ENCODE measurements at places on chromosomes 5 and 9.

DNA sequence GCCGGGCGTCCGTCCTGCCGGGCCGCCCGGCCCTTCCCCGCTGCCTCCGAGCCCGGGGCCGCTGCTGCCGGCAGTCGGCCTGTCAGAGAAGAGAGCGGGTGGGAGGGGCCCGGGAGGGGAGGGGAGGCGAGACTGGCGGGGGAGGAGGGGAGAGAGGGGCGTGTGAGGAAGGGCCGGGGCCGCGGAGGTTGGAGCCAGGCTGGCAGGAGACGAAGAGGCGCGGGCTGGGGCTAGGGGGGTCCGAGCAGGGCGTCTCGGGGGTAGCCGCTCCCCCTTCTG is 570 bp downstream of the CREBRF start:
- DNase-seq = peak; percentile 90

- DNase-seq = no peak
Observed at GRCh38 chr5:51386916-51387883, 4.0 kb downstream of the ISL1 start.

DNA sequence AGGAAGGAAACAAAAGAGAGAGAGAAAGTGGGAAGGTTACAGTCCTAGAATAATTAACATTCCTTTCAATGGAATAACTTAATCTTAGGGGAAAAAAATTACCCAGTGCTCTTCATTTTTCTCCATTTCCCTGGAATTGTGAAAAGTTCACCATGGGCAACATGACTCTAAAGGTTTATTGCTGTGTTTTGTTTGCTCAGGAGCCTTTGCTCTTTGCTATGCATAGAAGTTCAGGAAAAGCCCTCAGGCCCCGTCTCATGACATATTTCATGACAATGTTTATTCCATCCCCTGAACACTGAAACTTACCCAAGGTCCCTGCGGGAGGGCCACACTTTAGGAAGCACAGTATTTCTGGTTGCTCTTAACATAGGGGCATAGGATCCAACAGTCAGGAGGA is 9.8 kb upstream of the CTSL start:
- DNase-seq = no peak

DNA sequence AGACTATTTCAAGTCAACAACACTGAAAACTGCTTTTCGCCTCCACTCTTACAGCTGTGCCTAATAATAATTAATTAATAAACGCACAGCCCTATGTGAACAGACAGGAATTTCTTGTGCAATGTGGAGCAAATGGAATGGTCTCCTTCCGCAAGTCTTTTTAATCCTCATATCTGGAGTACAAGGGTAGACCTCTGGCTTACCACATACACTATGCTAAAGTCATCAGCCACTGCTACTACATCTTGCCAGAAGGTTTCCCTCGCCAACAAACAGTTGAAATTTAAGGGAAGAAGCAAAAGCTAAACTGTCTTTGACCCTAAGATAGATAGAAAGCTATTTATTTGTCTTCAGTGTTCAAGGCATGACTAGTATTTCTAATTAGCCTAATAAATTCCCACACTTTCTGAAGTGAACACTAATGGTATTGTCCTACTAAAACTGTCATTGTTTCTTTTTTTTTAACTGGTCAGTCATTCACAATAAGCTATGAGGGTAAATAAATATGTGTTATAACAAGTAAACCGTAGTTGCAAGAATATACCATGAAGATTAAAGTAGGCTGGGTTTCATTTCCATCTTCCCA is 63.9 kb downstream of the GOLPH3 start:
- DNase-seq = no peak

- no peak for DNase-seq
Observed at GRCh38 chr9:112700085-112700484, 17.8 kb downstream of the INIP start.

DNA sequence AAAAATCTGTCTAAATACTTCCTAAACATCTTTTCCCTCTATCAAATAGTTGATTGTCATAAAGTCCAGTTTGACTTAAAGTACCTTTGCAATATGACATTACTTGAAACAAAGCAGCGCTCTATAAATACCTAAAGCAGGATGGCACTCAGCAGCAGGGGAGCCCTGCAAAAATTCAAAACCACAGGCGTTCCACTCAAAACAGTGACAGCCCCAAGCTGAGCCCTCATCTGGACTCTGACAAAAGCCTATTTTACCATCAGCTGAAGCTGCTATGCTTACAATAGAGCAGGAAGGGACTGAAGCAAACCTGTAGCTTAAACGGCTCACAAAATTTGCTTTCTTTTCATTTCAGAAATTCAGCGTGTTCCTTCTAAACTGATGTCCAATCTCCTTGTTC is 11.5 kb downstream of the GABRA6 start:
- DNase-seq = no peak

DNA sequence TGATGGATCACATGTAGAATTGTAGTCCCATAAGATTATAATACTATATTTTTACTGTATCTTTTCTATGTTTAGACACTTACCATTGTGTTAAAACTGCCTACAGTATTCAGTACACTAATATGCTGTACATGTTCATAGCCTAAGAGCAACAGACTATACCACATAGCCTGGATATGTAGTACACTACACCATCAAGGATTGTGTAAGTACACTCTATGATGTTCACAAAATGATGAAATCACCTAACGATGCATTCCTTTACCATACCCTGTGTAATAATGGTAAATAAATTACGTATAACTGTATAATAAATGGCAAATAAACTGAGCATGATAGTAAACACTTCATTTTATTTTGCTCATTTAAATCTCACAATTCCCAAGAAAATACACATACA is 60.3 kb downstream of the RICTOR start:
- DNase-seq = no peak

DNA sequence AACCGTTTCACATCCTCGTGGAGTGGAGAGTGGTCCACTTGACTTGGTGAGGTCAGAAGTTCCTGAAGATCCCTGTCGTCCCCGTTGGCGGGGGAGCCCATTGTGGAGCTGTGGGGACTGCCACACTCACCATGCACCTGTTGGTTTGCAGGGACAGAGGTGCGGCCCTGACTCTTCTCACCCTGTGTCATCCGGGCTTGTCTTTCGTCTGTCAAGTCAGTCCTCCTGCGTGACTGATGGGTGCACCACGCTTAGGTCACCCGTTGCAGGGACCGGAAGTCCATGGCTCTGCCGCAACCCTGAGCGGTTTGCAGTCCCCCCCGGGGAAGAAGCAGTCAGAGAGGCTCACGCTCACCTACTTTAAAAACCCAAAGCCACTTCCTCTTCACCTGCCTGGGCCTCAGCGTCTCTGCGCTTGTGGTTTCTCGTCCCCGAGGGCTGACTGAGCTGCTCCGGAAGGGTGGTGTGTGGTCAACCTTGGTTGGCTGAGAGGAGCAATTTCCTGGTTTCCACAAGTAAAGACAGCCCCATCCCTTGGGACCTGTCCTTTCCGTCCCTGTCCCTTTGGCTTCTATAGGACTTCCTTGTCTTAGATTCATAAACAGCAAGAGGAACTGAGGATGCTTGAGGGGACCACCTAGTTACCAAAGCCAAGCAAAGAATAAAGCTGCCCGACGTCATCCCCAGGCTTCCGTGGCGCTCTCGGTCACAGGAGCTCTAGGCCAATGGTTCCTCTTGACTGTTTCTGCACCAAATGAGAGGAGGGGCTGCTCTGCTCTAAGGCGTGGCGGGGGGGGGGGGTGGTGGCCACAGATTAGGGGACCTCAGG is 53.2 kb downstream of the USP20 start:
- DNase-seq = peak; percentile 91

- no peak for DNase-seq
Observed at GRCh38 chr5:136205941-136206340, 13.0 kb upstream of the SMIM32 start.

GRCh38 chr5:131684595-131684994 is 49.6 kb upstream of the RAPGEF6 start:
- DNase-seq = no peak
